ENCODE measurements at places on chromosomes 2 and 18. TPM values are rescaled to one million over a fixed set of nuclear protein-coding genes. Genes with fewer than 3 reads are reported as not detected.

ADD2 gene
- 0.36 TPM for total RNA-seq

FAP gene
- 150 TPM for total RNA-seq

KIF1A gene
- under 0.01 TPM for total RNA-seq

MERTK gene
- 0.65 TPM for total RNA-seq

CRYGD gene
- total RNA-seq = not detected

IGFBP5 gene
- 334 TPM for total RNA-seq

RFTN2 gene
- 16.4 TPM for total RNA-seq

SCYGR4 gene
- total RNA-seq = not detected

- no peak for DNase-seq
These were observed 5.6 kb downstream of the ATP5MC3 start for GRCh38 chr2:175175896-175176295.

- DNase-seq = no peak
These were observed 42.0 kb upstream of the CCDC150 start for GRCh38 chr2:196597531-196597930.

DNA sequence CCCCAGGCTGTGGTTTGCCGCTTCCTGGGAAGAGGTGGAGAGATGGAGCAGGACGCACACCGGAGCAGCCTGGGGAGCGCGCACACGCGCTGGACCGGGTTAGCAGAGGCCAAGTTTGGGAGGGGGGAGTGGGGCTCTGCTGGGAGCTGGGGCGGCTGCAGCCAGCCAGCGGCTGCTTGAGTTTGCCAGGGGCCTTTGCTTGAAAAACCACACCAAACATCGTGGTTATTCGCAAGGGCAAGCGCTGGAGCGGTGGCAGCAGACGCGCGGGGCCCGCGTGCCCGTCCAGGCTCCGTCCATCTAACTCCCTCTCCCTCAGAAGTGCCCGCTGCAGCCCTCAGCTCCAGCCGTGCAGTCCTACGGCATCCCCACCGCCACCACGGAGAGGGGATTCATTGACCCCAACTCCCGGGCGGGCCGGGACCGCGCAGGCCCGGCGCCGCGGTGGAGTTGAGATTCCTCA, 4.6 kb downstream of the PTGR3 start:
- DNase-seq = peak; percentile 35

DNA sequence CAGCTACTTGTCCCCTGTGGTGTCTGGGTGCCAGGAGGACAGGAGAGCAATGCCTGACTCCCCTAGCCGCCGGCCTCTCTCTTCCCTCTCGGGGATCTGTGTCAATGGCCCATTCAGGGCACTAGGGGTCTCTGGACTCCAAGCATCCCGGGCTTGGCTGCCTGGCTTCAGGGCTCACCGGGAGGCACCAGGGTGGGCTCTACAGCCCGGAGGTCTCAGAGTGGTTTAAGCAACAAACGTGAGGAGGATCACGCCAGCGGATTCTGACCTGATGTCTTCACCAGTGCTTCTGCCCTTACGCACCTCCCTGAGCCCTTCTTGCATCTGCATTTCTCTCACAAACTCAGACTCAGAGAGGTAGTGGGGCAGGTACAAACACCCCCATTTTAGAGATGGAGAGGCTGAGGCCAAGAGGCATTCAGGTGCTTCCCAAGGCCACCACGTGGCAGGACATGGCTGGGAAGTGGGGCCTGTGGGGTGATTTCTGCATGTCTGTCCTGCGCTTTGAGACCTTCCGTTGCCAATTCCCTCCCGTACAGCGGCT, 243.0 kb downstream of the CELF4 start:
- DNase-seq = peak; percentile 30

DNA sequence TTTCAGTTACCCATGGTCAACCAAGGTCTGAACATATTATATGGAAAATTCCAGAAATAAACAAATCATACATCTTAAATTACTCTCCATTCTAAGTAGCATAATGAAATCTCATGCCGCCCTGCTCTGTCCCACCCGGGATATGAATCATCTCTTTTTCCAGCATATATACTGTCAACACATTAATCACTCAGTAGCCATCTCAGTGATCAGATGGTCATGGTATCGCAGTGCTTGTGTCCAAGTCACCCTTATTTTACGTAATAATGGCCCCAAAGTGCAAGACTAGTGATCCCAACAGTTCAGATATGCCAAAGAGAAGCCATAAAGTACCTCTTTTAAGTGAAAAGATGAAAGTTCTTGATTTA, 43.8 kb downstream of the OSBPL6 start:
- peak; percentile 41 for DNase-seq

DNA sequence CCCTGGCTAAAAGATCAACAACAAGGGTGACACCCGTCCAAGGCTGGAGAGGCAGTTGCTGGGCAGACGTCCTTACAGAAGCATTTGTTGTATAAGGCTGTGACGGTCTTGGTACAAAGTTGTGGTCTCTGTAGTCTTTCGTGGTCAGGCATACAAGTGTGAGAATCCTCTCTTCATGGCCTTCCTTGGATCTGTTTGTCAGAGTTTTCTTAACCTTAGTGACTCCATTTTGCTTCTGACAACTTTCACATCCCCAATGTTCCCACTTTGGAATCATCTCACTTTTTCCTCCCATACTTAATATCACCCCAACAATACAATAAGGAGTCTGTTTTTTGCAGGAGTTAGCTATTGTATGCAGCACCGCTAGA, 72.7 kb upstream of the ZCCHC2 start:
- DNase-seq = no peak

DNA sequence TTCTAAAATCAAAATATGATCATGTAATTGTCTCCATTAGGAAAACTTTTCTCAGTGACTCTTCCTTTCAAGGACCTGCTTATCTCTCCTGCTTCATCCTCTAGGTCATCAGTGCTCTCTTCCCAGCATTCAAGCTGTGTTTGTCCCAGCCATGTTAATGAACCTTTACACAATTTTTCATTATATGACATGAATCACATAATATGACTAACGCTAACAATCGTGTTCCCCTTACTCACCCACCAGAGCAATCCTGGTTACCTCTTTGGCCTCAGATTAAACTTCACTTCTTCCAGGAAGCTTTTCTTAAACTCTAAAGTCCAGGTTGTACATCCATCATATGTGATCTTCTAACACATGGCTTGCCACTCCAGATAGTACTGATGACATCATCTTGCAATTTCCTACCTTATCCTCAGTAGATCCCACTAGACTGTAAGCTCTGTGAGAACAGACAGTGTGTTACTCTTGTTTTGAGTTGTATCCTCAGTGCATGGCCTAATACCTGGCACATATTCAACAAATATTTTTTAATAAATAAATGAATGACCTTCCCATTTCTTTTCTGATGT, 882.9 kb upstream of the ZEB2 start:
- DNase-seq = no peak

DNA sequence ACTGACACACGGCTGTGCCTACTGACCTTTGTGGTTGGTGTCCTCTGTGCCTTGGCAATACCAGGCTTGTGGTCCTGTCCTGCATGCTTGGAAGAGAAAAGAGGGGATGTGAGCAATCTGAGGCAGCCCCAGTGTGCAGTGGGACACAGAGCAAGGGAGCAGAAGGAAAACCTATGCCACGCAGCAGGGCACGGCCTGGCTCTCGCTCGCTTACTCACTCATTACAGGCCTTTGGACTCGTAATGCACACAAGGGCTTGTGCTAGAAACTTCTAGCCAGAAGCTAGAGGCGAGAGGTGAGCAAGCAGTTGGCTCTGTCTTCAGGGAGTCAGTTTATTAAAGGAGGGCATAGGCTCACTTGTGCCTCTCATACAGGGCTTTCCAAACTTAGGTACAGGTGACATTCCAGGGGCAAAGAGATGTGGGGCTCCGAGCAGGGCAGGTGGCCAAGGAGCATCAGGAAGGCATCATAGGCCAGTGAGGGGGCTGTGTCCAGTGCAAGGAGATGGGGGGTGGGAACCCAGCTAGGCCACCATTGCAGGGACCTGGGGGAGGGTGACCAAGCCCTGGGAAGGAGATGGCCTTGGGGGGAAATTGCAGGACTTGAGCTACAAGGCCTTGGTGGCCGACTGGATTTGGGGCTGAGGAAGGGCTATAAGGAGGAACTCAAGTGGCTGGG, 100.8 kb downstream of the DYSF start:
- no peak for DNase-seq

DNA sequence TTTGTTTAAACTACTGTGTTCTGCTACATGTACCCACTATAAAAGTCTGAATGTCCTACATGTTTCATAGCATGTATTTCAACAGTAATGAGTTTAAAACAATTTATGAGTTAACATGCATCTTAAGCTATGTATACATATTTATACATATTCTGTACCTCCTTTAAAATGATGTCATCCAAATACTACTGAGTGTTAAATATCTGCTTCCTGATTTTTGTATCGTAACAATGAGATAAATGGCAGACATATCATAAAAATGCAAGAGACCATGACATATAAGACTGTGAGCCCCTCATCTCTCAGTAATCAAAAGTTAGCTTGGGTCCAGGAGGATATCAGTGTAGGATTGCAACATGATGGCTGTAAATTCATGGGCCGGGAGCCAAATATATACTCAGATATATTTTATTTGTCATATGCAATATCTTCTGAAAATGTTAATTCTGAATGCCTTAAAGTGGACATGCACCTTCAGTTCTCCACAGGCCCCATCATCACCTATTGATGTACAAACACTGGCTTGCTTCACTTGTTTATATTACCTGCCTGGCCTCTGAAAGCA, 3.6 kb downstream of the COL5A2 start:
- DNase-seq = peak; percentile 45

DNA sequence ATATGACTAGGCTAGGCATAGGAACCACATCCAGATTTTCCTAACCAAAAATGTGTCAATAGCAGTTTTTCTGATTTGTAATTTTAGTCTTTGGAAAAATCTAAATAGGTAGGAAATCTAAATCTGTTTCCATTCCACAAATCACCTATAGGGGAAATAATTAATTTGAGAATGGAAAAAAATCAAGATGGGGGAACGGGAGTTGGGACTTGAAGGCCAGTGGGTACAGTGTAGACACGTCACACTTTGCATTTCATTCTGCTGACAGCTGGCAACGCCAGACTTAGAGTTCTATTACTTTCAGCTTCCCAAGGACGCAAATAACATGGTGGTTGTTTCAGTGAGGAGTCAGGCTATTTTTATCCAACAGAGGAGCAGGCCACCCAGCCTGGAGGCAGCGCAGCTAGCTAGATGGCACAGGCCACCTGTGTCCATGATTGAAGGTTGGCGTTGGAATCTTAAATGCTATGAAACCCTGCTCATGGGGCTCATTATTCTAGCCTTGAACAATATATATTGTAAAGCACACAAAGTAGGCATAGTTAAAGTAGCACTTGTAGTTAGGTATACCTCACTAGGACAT, 23.4 kb downstream of the HNRNPA3 start:
- DNase-seq = no peak

GRCh38 chr18:3983351-3983969, 471.6 kb downstream of the DLGAP1 start:
- DNase-seq = peak; percentile 99

GRCh38 chr2:128501700-128502099, 183.0 kb upstream of the HS6ST1 start:
- DNase-seq = no peak

DNA sequence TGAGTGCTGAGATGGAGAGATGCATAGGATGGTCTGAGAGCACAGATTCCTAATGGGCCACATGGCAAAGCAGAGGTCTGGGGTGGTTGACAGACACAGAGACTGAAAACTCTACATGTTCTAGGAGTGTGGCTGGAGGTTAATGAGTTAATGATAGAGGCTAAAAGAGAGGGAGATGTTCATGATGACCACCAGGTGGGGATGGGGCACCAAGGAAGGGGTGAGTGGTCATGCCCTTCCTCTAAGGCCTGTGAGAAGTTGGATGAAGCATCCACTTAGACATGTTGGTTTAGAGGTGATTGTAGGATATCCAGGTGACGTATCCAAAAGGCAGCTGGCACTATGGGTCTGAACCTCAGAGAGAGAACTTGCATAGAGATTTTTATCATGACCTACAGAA, 102.1 kb downstream of the LRP2 start:
- no peak for DNase-seq

- DNase-seq = no peak
These were observed 317.8 kb downstream of the EPHA4 start for GRCh38 chr2:221254299-221254698.

DNA sequence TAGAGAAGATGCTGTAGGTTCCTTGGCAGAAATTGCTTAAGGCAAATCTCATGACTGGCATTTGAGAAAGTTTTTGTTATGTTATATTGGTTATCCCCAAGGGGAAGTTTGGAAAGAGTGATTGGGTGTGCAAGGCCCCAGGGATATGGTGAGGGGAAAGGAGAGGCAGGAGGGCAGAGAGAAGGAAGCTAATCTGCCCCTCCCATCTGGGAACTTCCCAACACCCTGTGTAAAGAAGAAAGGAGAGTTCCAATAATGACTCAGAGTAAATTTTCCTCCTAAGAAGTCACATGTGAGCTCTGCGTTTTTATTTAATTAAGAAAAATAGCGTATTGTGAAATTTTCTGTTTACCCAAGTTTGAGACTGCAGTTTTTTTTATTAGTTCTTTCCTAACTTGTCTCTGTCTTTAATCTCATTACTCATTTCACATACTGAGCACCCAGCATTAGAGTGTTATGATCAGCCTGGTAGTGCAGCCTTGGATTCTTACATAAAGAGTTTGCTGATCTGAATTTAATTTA, 3.1 kb upstream of the KYNU start:
- peak; percentile 94 for DNase-seq

GRCh38 chr2:96552315-96553175, 16.0 kb downstream of the ARID5A start:
- no peak for DNase-seq

DNA sequence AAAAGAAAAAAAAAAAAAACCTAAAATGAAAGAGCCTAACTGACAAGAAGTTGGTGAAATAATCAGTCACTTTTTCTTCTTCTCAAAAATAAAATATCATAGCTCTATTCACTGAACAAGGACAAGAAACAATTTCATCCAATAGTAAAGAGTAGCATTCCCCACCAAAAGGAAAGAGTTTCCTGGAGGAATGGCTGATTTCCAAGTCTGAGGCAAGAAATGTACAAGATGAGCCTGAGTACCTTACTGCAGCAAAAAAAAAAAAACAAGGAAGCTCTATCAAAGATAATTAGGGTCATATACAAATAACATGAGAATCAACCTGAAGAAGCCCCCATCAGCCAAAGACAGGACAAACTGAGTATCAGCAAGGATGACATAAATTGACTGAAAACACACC, 11.5 kb downstream of the ROCK1 start:
- DNase-seq = peak; percentile 49

- DNase-seq = no peak
These were observed 108.6 kb upstream of the NYAP2 start for GRCh38 chr2:225290757-225291400.

GRCh38 chr2:170930991-170931266, 1.9 kb downstream of the GORASP2 start:
- peak; percentile 16 for DNase-seq

- no peak for DNase-seq
These were observed 12.4 kb downstream of the MEX3C start for GRCh38 chr18:51185075-51185474.

DNA sequence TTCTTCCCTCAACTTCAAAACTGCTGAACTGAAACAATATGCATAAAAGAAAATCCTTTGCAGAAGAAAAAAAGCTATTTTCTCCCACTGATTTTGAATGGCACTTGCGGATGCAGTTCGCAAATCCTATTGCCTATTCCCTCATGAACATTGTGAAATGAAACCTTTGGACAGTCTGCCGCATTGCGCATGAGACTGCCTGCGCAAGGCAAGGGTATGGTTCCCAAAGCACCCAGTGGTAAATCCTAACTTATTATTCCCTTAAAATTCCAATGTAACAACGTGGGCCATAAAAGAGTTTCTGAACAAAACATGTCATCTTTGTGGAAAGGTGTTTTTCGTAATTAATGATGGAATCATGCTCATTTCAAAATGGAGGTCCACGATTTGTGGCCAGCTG, 8.4 kb downstream of the HOXD8 start:
- no peak for DNase-seq
